ENCODE measurements at places on chromosomes 2 and 18. TPM values are rescaled to one million over a fixed set of nuclear protein-coding genes. Genes with fewer than 3 reads are reported as not detected.

The TUBB8B gene
- total RNA-seq = under 0.01 TPM

The PHLPP1 gene
- 6.2 TPM for total RNA-seq

The DOK6 gene
- total RNA-seq = 0.07 TPM

The BOLL gene
- total RNA-seq = not detected

The SLC9A4 gene
- total RNA-seq = not detected

The LYPD6 gene
- total RNA-seq = 1.4 TPM

Data from nasal cavity respiratory epithelium epithelial cell of viscerocranial mucosa (primary cell).